ENCODE measurements at places on chromosomes 5 and 9.

GRCh38 chr9:92325991-92326500, 293 bp downstream of the CENPP start:
- DNase-seq, result no peak

GRCh38 chr5:90866333-90866732, 307.7 kb downstream of the ADGRV1 start:
- no peak for DNase-seq

DNA sequence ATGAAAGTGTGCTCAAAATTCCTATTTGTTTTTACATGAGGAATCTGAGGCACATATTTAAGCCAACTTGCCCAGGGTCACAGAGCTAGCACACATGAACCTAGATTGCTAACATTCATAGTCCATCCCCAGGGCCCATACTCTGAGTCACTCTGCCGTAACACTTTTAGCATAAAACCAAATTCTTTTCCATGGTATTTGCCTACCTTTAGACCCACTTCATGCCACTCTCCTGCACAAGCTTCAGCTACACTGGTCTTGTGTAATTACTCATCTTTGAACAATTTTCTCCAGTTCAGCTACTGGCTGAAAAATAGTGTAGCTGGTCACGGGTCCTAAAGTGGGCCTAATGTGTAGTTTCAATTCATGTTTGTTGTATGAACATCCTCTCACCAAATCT, 200.7 kb downstream of the SLC12A2 start:
- no peak for DNase-seq

- no peak for DNase-seq
These were observed 1022.5 kb upstream of the DMAC1 start for GRCh38 chr9:8821910-8822666.

DNA sequence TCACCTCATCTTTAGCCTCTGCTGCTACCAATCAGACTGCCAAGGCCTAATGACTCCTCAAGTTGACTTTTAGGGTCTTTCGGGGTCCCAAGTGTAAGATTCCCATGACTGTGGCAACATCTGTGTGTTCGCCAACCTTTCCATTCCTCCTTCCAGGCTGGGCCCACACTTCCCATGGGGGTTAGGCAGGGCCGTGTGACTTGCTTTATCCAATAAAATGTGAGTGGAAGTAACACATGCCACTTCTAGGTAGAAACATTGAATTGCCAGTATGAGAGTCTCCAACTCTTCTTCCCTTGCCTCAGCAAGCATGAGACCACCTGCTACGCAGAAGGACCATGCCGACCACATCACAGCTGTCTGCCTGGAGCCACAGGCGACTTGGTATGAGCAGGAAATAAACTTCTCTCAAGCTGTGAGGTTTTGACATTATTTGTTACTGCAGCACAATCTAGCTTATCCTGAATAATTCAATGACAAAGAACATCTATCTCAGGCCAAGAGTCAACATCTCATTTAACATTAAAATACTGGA, 190.4 kb upstream of the IER5L start:
- DNase-seq, result no peak

GRCh38 chr5:146400201-146400600, 46.9 kb upstream of the TCERG1 start:
- no peak for DNase-seq

- no peak for DNase-seq
These were observed 1.7 kb downstream of the DIAPH1 start for GRCh38 chr5:141617128-141617527.

- DNase-seq, result no peak
These were observed 16.7 kb upstream of the SLC28A3 start for GRCh38 chr9:84357275-84357674.

- DNase-seq, result no peak
These were observed 9.3 kb downstream of the SLC46A2 start for GRCh38 chr9:112881331-112881730.

DNA sequence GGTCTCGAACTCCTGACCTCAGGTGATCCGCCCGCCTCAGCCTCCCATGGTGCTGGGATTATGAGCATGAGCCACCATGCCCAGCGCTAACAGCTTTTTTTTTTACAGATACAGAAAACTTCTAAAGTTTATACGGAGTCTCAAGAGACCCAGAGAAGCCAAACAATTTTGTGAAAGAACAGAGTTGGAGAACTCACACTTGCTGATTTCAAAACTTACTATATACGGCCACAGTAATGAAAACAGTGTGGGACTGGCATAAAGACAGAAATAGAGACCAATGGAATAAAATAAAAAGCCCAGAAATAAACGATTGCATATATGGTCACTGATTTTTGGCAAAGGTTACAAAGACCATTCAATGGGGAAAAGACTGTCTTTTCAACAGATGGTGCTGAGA, 85.6 kb upstream of the CACNA1B start:
- DNase-seq, result no peak

- DNase-seq, result no peak
These were observed 84.5 kb downstream of the FOXD1 start for GRCh38 chr5:73363911-73364730.

- DNase-seq, result no peak
These were observed 172.5 kb upstream of the GLRA1 start for GRCh38 chr5:152097128-152097527.

GRCh38 chr5:33944543-33945132, 8.5 kb downstream of the RXFP3 start:
- no peak for DNase-seq

- DNase-seq, result no peak
These were observed 81.1 kb downstream of the RMI1 start for GRCh38 chr9:84061613-84062193.

DNA sequence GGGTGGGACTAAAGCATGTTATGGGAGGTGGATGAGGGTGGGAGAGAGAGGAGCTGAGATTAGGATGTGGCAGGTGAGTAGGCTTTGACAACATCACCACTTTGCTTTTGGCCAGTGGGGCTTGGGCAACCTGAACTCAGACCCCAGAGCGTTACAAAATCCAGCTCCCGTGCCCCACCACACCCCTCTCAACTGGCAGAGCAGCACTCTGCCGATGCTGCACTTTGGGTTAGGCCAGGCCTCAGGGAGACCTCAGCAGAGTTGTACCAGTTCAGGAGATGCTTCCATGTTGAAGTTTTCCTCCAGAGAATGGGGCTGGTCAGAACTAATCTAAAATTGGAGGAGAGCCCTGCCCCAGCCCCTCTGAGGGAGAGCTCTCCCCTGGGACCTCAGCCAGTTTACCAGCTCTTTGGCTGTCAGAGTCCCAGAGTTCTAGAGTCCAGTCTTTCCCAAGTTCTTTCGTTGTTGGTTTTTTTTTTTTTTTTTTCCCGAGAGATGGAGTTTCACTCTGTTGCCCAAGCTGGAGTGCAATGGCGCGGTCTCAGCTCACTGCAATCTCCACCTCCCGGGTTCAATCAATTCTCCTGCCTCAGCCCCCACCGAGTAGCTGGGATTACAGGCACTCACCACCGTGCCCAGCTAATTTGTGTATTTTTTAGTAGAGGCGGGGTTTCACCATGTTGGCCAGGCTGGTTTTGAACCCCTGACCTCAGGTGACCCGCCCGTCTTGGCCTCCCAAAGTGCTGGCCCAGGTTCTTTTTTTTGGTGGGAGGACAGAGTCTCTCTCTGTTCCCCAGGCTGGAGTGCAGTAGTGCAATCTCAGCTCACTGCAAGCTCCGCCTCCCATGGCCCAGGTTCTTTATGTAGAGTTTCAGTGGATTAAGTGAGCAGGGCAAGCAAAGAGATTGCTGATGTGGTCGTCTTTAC, 17.8 kb downstream of the NUDT2 start:
- DNase-seq, result no peak

DNA sequence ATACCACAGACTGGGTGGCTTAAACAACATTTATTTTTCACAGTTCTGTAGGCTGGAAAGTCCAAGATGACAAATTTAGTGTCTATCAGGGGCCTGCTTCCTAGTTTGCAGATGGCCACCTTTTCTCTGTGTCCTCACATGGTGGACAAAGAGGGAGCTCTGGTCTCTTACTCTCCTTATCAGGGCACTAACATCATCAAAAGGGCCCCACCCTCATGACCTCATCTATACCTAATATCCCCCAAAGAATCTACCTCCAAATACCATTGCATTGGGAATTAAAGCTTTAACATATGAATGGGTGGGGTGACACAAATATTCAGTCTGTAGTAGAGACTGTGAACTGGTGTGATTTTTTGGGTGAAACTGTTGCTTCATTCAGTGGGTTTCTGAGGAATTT, 78.1 kb downstream of the C7 start:
- no peak for DNase-seq
